ENCODE measurements at places on chromosomes 2 and 18.

GRCh38 chr2:218786133-218786532 lies 4.2 kb downstream of the CYP27A1 start:
- no peak for DNase-seq

DNA sequence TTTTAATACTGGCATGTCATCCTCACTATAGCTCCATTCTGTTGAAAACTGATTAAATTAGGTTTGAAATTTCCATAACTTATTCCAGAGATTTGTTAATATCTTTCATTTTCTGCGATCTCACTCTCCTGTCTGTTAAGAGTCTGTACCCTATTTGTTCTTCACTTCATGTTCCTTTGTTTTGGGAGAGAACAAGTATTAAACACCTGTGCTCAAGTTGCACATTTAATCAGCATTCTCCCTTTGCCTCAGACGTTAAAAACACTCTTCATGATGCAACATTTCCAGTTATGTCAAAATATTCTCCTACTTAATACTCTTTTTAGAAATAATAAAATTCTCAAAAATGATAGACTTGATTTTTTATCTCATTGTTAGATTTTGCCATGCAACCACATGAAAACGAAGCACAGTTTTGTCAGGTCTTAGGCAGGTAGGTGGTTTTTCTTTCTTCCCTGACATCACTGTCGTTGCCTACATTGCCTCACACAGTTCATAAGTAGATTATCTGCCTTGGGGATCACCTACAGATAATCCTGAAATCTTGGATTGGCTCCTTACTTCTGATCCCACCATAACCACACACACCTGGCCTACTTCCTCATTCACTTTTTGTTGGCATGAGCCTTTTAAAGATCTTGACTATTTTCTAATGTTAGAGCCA lies 109.9 kb downstream of the GAREM1 start:
- no peak for DNase-seq

GRCh38 chr18:61569176-61569892 lies 236.1 kb downstream of the CDH20 start:
- peak; percentile 23 for DNase-seq

DNA sequence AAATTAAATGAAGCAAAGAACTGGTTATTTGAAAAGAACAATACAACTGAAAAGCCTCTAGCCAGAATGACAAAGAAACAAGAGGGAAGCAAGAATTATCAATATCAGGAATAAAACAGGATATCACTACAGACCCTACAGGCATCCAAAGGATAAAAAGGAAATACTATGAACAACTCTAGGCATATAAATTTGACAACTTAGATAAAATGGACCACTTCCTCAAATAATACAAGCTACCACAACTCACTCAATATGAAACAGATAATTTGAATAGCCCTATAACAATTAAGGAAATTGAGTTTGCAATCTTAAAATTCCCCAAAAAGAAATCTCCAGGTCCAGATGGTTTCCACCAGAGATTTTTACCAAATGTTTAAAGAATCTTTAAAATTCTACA lies 19.8 kb downstream of the RPRD1A start:
- no peak for DNase-seq

- no peak for DNase-seq
Measured at GRCh38 chr2:196875414-196875813, 51.1 kb downstream of the PGAP1 start.

DNA sequence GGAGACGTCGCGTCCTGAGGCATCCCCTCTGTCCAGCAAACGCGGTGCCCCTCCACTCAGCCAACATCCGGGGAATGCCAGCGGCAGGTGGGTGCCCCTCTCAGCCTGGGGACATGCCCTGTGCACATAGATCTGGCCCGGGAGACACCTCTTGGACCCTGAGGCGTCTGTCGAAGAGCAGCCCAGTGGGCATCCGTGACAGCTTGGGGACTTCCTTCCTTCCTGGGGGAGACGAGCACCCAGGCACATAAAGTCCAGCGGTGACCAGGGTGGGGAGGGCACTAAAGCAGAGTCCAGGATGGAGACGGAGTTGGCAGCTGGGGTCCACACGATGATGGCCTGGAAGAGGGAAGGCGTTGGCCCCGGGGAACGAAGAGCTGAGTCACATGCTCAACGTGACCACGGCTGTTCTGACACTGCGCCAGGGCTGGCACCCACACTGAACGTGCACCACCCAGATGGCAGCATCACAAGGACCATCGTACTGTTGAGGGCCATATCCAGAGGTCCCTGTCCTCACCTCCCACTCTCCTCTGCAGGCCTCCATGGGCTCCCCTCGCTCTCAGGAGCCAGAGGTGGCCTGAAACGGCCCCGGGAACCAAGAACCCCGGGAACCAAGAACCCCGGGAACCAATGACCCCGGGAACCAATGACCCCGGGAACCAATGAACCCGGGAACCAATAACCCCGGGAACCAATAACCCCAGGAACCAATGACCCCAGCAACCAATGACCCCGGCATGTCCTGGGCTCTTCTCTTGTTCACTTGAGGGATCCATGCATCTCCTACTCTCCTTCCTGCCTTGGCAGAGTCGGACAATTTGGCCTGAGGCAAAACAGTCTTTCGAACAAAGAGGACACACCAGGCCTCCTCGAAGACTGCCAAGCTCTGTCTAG lies 22.6 kb downstream of the HDAC4 start:
- no peak for DNase-seq

DNA sequence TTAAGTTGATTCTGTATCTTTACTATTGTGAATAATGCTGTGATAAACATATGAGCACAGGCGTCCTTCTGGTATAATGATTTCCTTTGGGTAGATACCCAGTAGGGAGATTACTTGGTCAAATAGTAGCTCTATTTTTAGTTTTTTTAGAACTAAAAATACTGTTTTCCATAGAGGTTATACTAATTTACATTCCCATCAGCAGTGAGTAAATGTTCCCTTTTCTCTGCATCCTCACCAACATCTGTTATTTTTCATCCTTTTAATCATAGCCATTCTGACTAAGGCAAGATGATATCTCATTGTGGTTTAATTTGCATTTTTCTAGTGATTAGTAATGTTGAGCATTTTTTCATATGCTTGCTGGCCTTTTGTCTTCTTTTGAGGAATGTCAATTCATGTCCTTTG lies 35.1 kb downstream of the PMS1 start:
- no peak for DNase-seq

GRCh38 chr2:71619230-71619741 lies 165.9 kb downstream of the DYSF start:
- no peak for DNase-seq

DNA sequence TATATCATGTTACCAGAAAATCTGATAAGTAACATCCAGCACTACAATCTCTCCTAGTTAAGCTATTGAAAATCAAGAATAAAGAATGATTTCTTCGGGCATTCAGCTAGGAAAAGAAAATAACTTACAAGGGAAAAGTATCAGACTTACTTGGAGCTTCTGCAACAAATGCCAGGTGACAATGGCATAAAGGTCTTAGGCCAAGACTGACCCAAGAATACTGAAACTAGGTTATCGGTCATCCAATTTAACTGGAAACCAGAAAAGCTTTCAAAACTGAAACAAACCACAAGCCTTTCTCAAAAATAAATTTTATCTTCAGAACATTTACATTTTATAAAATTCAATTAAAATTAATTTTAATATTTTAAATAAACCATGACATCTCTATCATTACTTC lies 214.0 kb upstream of the CCDC68 start:
- no peak for DNase-seq

GRCh38 chr18:9081940-9082339 lies 20.6 kb upstream of the NDUFV2 start:
- DNase-seq = no peak

GRCh38 chr2:57809230-57809629 lies 237.4 kb upstream of the VRK2 start:
- DNase-seq = no peak

DNA sequence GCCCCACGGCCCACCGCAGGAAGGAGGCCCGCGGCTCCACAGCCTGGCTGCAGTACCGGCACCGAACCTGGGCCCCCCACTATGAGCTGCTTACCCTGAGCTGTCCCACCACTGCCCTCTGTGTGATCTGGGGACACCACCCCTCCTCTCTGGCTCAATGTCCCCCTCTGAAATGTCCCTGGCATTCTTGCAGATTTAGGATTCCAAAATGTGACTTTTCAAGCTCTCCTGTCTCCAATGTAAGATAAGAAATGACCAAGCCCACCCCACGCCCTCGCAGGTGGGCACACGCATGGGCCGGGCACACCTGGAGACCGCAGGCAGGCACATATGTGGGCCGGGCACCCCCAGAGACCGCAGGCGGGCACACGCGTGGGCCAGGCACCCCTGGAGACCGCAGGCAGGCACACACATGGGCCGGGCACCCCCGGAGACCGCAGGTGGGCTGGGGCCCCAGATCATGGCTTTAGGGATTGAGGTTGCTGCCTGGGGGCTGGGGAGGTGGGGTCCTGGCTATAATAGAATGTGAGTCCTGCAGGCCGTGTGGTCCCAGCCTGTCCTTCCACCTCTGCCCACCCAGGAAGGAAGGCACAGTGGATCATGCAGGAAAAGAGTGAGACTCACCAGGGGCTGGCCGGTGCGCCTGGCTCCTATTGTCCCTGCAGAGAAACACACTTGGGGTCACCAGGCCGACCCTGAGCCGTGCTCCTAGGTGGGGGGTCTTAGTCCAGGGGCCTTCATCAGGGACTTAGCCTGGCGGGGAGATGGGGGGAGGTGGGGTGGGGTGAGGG lies 7.2 kb downstream of the PDCD1 start:
- DNase-seq = no peak

DNA sequence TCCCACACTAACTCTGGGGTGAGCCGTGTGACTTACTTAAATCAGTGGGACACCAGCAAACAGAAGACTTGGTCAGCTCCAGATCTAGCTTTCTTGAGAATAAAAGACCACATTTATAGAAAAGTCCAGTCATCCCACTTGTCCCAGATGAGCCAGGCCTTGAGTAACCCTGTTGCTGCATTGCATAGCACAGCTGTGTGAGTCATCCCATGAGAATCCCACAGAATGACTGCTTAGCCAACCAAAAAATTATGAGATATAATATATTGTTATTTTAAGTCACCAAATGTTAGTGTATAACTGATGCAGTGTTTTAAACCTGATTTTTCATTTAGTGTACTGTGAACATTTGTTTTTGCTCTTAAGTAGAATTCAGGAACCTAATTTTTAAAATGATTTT lies 94.2 kb upstream of the FSHR start:
- DNase-seq = no peak

DNA sequence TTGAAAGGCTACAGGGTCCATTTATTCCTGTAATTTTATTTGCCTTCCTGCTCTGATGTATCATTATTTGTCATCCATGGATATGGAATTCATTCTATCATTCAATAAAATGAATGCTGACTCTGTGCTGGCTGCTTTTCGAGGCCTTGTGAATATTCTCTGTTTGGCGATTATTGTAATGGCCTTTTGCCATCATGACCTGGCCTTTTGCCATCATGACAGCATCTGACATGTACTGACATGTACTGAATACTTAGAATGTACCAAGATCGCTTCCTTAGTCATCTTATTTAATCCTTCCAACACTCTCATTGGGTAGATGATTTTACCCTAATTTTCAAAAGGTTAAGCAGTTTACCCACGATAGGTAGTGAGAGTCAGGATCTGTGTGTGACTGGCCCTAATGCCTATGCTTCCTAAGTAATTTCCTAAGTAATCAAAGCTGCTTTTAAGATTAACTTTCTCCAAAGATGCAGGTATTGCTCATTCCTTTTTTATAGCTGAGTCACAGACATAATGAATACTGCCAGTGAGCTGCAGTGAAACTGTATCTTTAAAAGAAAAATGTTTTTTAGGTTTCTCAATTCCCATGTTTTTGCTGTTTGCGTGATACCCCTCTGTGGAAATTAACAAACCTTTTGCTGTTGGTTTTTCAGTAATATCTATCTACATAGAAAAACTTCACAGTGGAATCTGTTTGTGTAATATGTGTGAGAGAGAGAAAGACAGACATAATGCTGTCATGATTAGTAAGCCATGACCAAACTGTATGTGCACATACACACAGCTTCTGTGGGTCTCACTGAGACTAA lies 127.8 kb downstream of the CERS6 start:
- peak; percentile 16 for DNase-seq

DNA sequence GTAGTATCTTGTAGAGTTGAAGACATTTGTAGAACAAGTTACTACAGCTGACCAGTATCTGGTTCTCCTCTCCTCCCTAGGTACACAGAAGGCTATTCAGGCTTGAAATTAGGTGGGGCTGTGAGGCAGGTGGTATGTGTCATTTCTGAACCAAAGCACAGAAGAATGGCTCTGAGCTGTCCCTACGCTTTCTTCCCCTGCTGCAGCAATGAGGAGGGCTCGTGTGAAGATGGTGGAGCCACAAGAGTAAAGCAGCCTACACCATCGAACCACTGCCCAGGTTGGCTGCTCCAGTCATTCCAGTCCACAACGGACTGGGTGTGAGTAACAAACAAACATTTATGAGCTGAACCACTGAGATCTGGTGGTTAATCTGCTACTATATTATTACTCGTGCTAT lies 148.9 kb downstream of the DTNB start:
- no peak for DNase-seq

DNA sequence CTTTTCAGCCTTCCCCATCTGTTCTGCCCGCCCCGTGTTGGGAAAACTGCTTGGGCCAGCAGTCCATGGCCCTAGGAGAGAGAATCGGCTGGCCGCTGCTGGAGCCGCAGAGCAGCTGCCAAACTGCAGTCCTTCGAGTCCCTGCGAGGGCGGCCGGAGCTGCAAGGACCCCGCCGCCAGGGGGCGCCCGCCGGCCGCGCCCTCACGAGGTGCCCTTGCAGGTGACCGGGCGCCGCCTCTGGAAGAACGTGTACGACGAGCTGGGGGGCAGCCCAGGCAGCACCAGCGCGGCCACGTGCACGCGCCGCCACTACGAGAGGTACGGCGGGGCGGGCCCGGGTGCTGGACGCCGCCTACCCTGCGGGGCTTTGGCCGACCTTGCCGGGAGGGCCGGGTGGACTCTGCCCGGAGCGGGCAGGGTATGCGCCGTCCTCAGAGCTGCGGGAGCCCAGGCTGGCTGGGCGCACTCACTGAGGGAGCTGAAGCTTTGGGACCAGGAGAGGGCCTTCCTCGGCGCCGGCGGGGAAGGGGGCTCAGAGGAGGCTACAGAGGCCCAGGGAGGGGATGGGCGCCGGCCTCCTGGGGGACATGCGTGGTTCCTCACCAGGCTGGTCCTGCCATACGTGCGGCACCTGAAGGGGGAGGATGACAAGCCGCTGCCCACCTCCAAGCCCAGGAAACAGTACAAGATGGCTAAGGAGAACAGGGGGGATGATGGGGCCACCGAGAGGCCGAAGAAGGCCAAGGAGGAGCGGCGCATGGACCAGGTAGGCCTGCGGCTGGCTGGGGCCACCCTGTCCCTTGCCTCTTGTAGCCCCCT lies 13.6 kb downstream of the ARID5A start:
- no peak for DNase-seq

DNA sequence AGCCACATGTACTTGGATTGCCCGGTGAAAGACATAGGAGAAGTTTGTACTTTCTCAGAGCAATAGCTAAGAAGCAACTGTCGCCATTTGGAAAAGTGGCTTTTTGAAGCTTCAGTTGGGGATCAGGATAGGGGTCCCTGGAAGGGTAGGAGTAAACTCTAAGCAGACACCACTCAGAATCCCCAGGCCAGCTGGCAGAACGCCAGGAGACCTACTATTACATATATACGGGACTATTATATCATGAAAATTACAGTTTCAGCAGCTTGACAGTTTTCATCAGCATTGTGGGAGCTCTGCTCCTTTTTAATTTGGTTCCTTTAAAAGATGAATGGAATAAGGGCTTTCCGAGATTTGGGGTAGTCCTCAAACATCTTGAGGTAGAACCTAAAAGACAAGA lies 54.9 kb downstream of the SRD5A2 start:
- DNase-seq = no peak

All from gastrocnemius medialis (tissue), 4 donors.